ENCODE measurements at places on chromosomes 7 and 10.
A peak's percentile ranks its signal among the peaks of the same experiment; 100 is the strongest.

DNA sequence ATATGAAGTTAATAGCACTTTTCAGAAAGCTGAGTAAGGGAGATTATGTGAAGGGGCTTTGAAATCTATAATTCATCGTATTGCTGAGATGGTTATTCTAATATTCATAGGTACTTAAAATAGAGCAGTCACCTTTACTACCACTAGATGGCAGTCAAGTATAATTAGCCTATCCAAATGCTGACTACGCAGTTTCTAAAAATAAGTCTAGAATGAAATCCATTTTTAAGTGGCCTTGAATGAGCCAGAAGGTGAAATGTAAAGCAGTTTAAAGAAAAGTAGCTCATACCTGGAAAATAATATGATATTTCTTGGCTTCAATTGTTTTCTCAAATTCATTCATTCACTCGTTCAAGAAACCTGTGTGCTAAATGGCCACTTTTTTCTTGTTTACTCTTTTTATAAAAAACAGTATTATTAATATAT, 1277.1 kb downstream of the GATA3 start:
- peak; percentile 81 for DNase-seq

- DNase-seq: no peak
Observed at GRCh38 chr10:124086787-124087671, 6.4 kb downstream of the CHST15 start.

- DNase-seq: peak; percentile 6
Observed at GRCh38 chr7:141737118-141737835, 881 bp upstream of the SSBP1 start.

DNA sequence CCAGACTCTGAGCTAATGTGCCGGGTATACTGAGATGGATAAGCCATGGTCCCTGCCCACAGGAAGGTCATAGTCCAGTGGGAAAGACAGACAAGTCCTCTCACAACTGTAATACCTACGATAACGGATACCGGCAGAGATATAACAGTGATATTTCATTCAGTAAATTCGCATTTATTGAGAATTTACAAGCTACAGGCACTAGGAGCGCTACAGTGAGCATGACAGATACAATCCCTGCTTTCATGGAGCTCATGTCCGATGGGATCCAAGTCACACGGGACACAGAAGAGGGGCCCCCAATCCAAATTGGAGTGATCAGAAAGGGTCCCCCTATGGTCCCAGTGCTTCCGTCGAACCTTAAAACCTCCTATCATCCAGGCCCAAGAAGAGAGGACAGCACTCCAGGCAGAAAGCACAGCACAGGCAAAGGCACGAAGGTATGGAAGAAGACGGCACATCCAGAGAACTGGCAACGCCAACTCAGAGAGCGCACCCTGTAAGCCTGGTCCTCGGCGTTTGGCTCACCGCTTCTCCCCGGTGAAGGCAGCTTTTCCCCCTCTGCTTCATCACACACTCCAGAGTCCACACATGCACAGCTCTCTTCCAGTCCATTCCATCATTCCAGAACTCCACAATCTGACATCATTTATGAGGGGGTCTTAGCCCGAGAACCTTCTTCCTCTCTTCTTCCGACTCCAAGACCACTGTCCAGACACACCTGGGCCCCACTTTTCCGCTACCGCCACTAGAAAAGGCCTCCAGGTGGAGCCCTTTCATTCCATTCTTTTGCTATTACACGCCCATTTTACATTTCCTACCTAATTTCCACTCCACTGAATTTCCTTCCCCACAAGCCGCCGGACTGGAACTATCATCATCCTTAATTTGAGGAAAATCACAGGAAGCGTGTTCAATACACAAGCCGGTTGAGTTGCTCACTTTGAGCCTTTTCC, 47.8 kb upstream of the NKX2-3 start:
- DNase-seq: no peak

DNA sequence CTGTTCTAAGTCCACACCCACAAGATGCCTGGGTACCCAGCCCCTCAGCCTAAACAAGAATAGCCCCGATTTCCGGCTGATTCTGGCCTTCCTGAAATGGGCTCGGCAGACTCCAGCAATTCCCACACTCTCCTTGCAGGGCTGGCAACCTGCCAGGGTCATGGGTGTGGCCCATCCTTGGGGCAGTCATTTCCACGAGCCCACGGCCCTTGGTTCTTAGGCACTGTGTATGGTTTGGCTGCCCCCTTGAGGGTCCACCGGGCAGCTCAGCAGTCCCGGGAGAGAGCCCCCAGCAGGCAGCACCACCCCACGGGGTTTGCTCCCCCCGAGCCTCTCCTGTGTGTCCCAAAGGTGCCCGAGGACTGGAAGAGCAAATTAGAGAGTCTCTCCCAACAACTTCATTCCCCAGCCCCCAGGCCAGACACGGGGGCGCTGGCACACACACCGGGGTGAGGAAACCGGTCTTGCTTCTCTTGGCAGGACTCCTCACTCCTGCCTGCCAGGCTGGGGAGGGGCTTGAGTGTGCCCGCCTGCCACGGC, 142.2 kb downstream of the EMX2 start:
- peak; percentile 40 for DNase-seq

- DNase-seq: peak; percentile 63
Observed at GRCh38 chr10:63467841-63468240, 2.1 kb upstream of the JMJD1C start.

DNA sequence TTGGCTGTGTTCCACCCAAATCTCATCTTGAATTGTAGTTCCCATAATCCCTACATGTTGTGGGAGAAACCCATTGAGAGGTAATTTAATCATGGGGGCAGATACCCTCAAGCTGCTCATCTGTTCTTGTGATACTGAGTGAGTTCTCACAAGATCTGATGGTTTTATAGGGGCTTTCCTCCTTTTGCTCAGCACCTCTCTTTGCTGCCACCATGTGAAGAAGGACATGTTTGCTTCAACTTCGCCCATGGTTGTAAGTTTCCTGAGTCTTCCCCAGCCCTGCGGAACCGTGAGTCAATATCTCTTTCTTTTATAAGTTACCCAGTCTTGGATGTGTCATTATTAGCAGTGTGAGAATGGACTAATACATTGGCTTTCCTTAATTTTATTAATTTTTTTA, 527.8 kb downstream of the MDFIC start:
- DNase-seq: no peak

- peak; percentile 60 for DNase-seq
Observed at GRCh38 chr10:87656431-87657072, 3.1 kb upstream of the PAPSS2 start.

- peak; percentile 92 for DNase-seq
Observed at GRCh38 chr7:132577206-132578049, 1.2 kb upstream of the PLXNA4 start.

DNA sequence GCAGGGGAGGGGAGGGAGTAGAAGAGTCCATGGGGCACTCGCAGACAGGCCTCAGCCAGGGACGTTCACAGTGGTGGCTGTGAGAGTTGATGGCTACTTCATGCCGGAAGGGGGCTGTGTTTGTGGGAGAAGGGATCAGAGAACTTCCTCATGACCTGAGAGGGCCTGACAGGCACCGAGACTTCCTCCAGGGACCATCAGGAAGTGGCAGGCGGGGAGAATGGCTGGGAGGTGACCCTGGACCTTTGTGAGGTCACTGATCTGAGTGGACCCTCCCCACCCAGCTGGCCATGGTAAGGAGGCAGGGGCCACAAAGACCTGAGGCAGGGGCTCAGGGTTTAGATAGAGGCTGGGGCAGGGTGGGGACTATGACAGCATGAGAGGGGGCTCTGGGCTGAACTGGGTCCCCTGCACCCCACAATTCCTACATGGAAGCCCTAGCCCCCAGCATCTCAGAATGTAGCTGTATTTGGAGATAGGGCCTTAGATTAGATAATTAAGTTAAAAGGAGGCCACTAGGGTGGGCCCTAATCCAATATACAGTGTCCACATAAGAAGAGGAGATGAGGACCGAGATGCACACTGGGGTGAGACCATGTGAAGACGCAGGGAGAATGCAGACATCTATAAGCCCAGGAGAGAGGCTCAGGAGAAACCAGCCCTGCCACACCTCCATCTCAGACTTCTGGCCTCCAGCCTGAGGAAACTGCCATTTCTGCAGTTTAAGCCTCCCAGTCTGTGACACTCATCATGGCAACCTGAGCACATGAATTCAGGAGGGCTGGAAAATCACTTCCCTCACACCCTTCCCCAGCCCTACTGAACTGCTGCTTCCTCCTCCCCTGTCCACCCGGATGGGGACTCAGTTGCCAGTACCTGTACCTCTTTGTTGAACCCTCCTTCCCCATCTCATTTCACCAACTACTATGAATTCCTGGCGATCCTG, 273.9 kb upstream of the ZNF32 start:
- peak; percentile 47 for DNase-seq

DNA sequence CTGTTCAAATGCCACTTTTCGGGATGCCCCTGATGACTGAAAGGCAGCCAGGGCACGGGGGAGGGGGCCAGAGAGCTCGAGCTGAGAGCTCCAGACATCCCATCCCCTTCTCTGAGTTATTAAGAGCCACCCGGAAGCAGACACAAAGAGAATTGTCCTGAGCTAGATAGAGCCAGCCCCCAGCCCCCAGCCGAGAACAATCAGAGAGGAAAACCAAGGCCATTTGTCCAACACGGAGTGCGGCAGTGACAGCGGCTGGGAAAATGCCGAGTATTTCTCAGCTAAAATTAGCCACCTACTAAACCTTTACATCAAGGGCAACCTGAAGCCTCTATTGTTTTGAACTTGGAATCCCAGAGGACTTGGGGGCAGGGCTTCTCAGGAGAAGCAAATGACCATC, 51.0 kb downstream of the UNC5B start:
- DNase-seq: no peak

GRCh38 chr10:58625070-58625469, 112.4 kb downstream of the BICC1 start:
- peak; percentile 88 for DNase-seq

DNA sequence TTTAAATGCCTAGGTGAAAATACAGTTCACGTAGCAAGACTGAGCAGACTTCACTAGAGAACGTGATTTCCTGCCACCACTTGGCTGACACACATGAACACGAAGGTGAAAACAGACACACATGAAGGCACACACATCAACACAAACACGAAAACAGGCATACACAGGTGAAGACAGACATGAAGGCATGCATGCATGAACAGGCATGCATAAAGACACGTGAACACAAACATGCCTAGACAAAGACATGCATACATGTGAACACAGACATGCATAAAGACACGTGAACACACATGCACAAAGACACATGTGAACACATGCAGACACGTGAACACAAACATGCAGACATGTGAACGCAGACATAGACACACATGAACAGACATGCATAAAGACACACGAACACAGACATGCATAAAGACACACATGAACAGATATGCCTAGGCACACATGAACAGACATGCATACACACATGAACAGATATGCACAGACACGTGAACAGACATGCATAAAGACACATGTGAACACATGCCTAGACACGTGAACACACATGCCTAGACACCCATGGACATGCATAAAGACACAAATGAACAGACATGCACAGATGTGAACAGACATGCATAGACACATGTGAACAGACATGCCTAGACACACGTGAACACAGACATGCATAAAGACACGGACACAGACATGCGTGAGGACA, 243.1 kb downstream of the ZMYND11 start:
- no peak for DNase-seq

Measured in muscle of leg (tissue), 16 donors.